ENCODE measurements at places on chromosomes 2 and 18.

GRCh38 chr2:46232860-46233259, 64.3 kb upstream of the EPAS1 start:
- no peak for DNase-seq

- DNase-seq = no peak
These were observed 8.9 kb upstream of the IL1RL1 start for GRCh38 chr2:102302458-102302857.

DNA sequence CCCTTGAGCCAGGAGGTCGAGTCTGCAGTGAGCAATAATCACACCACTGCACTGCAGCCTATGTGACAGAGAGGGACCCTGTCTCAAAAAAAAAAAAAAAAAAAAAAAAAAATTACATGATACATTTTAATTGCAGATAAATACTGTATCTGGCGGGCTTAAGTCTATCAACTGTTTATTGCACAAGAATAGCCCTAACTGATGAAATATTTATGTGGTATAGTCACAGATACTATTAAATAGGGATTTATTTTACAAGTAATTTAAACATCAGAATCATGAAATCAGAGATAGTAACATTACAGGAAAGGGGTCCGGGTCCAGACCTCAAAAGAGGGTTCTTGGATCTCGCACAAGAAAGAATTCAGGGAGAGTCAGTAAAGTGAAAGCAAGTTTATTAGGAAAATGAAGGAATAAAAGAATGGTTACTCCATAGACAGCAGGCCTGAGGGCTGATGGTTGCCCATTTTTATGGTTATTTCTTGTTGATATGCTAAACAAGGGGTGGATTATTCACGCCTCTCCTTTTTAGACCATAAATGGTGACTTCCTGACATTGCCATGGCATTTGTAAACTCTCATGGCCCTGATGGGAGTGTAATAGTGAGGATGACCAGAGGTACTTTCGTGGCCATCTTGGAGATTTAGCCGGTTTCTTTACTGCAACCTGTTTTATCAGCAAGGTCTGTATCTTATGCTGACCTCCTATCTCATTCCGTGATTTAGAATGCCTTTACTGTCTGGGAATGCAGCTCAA, 166.6 kb downstream of the PMAIP1 start:
- DNase-seq = no peak

GRCh38 chr18:35535297-35535696, 37.5 kb upstream of the INO80C start:
- no peak for DNase-seq

GRCh38 chr2:33412920-33413319, 63.5 kb upstream of the RASGRP3 start:
- peak; percentile 48 for DNase-seq

- no peak for DNase-seq
These were observed 141.4 kb downstream of the MBP start for GRCh38 chr18:76991021-76991688.

- DNase-seq = no peak
These were observed 275.3 kb downstream of the GALR1 start for GRCh38 chr18:77524909-77525308.

DNA sequence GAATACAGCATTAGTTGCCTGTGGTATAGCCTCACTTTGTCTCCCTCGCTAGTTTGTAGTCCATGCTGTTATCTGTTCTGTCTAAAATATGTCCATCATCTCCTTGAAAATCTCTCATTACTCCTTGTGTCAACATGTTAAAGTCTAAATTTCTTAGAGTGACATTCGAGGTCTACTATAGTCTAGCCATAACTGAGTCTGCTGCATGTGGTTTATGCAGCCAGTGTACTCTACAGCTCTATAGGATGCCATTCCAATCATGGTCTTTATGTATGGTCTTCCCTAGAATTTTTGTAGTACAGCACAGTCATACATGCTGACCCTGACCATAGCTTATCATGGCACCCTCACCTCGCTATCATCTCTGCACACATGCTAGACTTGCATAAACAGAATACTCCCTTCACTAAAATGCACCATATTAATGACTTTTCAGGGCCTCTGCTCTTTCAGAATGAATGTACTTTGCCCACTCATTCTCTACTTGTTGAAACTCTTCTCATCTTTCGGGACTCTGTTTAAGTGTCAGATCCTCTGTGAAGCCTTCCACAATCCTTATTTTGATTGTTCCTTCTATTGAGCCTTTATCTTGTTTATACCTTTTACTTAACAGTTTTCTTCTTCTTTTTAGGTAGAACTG, 12.8 kb downstream of the TANK start:
- DNase-seq = no peak

GRCh38 chr2:38190542-38191218, 114.7 kb upstream of the CYP1B1 start:
- no peak for DNase-seq

GRCh38 chr2:39164089-39164488, 43.2 kb upstream of the SOS1 start:
- DNase-seq = no peak

GRCh38 chr2:127107622-127107999, 657 bp upstream of the BIN1 start:
- no peak for DNase-seq

DNA sequence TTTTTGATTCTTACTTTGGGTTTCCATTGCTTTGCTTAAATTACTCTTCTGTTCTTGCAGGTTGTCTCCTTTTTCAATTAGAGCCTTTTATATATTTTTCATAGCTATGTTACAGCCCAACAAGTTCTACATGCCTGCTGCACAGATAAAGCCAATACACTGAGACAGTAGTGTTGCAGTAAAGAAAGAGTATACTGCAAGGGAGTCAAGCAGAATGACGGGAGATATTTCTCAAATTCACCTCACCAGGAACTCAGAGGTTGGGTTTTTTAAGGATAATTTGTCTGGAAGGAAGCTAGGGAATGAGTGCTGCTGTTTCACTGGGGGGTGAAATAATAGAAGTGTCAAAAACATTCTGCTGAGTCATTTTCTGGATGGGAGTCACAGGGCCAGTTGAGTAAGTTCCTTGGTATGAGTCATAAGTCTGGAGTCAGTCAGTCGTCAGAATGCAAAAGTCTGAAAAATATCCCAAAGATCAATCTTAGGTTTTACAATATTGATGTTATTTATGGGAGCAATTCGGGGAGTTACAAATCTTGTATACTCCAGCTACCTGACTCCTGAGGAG, 193.0 kb upstream of the RGPD4 start:
- peak; percentile 28 for DNase-seq

GRCh38 chr2:1658394-1659151, 85.7 kb downstream of the PXDN start:
- DNase-seq = no peak

DNA sequence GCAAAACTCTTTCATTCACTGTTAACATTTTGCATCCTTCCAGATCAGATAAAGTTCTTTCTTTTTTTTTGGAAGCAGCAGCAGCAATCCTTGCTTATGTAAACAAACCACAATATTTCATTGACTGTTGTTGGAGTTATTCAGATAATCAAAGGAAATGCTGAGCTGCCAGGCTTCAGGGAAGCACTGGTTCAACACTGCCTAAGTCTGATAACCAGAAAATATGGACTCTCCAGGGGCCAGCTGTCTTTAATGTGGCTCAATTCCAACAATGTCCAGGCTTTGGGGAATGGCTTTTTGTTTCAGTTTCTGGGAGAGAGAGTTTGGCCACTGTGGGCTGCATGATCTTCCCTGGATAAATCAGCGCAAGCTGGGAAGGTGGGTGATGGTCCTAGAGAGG, 354.3 kb downstream of the AKAIN1 start:
- no peak for DNase-seq

- DNase-seq = no peak
These were observed 42.4 kb downstream of the ITGB1BP1 start for GRCh38 chr2:9380702-9381628.

DNA sequence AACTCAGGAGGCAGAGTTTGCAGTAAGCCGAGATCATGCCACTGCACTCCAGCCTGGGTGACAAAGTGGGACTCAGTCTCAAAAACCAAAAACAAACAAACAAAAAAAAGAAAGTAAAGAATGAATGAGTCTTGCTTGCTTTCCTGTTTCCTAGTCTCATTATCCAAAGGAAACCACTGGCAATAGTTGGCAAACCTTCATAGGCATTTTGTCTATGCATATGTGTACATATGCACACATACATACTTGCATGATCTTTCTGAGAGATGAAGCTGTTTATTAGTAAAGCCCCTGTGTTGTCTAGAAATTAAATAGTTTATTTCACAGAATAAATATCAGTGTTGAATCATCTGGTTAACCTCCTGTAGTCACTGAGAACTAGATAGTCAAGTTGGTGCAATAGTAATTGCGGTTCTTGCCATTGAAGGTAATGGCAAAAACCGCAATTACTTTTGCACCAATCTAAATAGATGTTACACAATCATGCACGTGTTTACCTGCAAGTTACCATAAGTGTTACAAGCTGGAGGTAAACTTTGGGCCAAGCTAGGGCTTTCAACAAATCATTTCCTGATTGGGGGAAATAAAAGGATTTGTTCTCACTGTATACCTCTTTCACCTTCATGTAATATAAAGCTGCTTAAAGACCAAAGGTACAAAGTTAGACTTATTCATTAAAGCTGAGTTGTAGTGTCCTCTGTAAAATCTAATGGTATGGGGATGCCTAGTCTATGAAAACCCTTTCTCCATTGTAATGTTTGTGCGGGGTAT, 24.7 kb downstream of the SLC20A1 start:
- DNase-seq = no peak

DNA sequence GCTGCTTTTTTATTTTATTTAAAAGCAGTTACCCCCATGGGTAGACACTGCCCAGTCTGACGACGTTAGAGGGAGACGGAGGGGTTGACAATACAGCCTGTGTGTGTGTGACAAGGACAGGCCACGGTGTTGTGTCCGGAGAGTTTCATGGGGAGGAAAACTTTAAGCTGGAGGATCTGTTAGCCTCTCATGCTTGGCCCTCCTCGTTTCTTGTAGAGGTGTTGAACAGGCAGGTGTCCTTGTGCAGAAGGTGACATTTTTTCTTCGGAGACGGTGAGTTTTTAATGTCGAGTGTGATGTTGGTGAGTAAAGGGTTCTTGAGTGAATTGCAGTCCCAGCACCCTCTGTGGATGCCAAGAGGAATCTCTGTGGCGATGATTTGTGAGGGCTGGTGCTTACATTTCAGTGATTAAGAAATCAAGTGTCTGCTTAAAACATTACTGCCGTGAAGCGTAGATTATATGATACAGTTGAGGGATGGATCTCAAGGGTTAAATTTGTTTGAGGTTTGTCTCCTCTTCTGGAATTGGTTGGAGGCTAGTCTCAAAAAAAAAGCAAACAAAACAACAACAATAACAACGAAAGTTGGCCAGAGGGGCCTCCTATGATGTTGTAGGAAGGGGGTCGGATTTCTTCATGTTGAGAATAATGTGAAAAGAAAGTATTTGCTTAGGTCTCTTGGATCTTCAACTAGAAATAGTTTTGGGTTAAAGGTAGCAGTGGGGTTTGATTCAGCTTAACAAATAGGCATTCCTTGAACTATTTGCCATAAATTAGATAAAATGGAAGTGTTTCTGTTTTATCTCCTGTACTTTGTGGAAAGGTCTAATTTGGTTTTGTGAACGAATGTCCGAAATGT, 1.6 kb downstream of the NCOA1 start:
- no peak for DNase-seq

- no peak for DNase-seq
These were observed 305.7 kb downstream of the DYSF start for GRCh38 chr2:71759060-71759459.

- DNase-seq = peak; percentile 66
These were observed 19.1 kb upstream of the ACMSD start for GRCh38 chr2:134819334-134819733.

- no peak for DNase-seq
These were observed 110.9 kb downstream of the FTCDNL1 start for GRCh38 chr2:199740111-199740428.

- peak; percentile 76 for DNase-seq
These were observed 404.3 kb downstream of the XIRP2 start for GRCh38 chr2:167292430-167293171.

DNA sequence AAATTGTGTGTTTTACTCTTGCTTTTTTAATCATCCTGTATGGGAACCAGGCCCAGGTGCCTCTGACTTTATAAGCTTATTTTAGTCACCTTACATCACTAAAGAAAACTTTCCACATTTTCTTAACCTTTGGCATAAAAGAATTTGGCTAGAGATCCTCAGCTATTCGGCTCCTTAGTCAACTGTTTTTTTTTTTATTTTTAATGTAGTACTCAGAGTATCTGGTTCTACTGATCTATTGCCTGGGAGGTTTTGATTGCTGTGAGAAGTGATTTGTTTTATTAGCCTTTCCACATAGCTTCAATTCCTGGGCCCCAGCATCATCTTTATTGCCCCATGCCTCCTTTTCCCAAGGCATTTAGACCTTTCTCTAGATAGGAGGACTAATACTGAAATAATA, 121.0 kb downstream of the MYO1B start:
- DNase-seq = no peak

- DNase-seq = no peak
These were observed 32.5 kb upstream of the FHOD3 start for GRCh38 chr18:36265015-36265414.

DNA sequence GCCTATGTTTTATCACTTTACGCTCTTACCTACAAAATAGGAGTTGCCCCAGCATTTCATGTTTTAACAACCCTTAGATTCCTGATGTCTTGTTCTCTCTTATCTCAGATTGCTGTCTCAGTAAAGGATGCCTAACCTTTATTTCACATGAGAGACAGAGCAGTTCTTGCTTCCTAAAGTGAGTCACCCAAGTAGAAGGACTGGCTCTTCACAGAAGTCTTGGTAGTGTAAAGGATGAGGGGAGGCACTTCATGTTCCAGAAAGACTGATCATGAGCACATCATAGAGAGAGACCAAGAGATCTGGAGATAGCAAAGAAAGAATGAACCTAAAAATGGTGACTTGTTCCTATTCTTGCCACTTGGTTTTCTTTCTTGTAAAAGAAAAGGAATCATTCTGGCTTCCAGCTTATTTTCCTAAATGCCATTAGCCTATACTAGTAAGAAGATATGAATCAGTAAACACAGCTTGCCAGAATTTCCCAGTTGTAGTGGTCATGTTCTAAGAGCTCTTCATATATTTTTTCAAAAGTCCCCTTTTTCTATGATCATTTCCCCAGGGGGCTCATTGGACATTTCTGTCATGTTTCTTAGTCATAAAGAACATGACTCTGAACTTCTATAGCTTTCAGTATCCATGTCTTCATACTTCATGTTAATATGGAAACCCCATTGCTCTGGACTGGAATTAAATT, 54.9 kb downstream of the MAPRE2 start:
- no peak for DNase-seq

DNA sequence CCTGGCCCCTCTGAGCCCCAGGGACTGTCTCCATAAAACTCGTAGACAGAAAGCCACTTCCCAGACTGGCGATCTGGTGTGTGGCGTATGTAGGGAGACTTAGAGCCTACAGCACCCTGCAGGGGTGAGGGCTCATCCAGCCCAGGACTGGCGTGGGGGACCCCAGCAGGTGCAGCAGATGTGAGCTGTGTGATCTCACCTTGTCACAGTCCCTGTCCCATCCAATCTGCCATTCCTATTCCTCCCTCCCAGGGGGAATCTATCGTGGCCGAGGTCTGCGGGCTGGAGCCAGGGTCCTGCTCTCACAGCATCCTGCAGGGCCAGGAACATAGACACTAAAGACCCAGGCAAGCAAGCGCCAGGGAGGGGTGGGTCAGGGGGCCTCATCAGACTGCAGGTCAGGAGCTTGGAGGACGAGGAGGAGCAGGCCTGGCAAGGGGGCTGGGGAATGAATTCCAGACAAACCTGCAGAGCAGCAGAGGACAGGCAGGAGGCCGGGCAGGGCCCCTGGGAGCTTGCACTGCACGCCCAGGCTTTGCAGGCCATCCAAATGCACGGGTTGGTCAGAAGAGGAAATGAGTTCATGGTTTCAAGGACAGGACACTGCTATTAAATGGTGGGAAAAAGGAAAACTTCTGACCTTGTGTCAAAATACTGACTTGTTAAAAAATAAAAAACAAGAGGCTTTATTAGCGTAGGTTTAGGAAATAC, 32.5 kb downstream of the HS6ST1 start:
- DNase-seq = no peak

- peak; percentile 51 for DNase-seq
These were observed 93.4 kb downstream of the DOCK10 start for GRCh38 chr2:224948859-224949258.
